ENCODE measurements at places on chromosomes 1 and 21.

- no peak for DNase-seq
Measured at GRCh38 chr1:1940123-1940425, 21.0 kb upstream of the TMEM52 start.

DNA sequence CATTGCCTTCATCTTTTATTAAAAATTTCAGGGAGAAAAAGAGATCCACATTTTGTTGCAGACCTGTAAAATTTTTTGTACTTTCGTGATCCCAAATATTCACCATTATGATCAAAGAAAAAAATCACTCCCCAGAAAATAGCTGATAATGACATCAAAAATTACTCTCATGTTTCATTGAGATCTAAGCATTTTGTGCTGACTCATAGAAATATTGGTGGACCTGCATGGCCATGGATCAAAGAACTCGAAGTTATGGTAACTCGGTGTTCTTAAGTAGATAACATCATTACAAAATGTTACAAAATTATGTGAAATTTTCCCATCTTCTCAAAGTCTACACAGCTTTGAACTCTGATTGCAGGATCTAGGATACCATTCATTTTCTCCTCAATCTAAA lies 135.8 kb downstream of the PTGER3 start:
- DNase-seq, result no peak

- no peak for DNase-seq
Measured at GRCh38 chr1:47696404-47696736, 258.5 kb downstream of the FOXD2 start.

- DNase-seq, result no peak
Measured at GRCh38 chr21:41518757-41519156, 10.8 kb upstream of the TMPRSS2 start.

GRCh38 chr1:35452106-35452774 lies 105.0 kb downstream of the KIAA0319L start:
- DNase-seq, result no peak

GRCh38 chr1:83762416-83762815 lies 236.5 kb downstream of the TTLL7 start:
- DNase-seq, result no peak

GRCh38 chr21:46252840-46253239 lies 24.3 kb upstream of the LSS start:
- DNase-seq, result no peak

DNA sequence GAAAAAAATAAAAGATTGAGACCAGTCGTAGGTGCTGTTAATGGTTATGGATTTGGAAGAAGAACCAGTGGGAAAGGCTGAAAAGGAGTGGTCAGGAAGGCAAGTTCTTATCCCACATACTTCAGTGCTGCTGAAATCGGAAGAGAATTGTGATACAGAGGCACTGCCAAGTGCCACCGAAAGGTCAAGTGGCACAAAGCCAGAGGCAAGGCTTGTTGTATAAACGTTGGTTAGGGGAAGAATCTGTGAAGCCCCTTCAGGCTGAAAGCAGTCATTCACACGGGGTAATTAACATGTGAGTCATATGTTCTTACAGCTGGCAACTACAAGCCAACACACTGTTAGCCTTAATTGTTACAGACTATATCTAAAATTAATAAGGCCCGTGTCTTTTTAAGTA lies 48.8 kb downstream of the ZBTB40 start:
- no peak for DNase-seq

- DNase-seq, result no peak
Measured at GRCh38 chr21:45045481-45045880, 28.9 kb upstream of the ADARB1 start.

GRCh38 chr1:236075848-236076247 lies 11.0 kb upstream of the NID1 start:
- no peak for DNase-seq

- DNase-seq, result no peak
Measured at GRCh38 chr1:190579552-190580193, 102.0 kb upstream of the BRINP3 start.

Data from stimulated activated CD4-positive, alpha-beta T cell treated with anti-CD3 and anti-CD28 coated beads, Interleukin-4, amount 100 ng/mL, for 4 hours (primary cell).